Fibroblast of lung (primary cell): ENCODE measurements at places on chromosomes 12 and 14.

GRCh38 chr14:34138175-34138574, 187.3 kb upstream of the EGLN3 start:
- H3K27ac ChIP-seq, result no peak overlapping the region
- DNase-seq, result no peak
- H3K36me3 ChIP-seq, result no peaks in the 10 kb centered on the region
- H3K27me3 ChIP-seq, result no peaks in the 10 kb centered on the region

DNA sequence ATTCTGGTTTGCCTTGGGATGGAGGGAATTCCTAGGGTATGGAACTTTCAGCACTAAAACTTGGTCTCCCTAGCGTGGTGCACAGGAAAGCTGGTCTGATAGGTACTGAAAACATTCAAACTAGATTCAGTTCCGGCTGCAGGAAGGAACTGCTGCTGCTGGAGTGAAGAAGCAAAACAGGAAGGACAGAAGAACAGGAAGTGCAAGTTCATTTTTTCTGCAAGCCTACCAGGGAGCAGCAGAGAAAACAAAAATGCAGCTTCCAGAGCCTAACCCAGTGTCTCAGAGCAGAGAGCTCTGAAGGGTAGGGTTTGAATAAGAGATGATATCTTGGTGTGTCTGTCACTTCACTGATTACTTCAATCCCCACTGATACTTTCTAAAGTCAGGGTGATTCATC, 165.2 kb downstream of the VRK1 start:
- H3K27ac ChIP-seq, result no peak overlapping the region
- no peaks in the 10 kb centered on the region for H3K4me1 ChIP-seq
- H3K4me3 ChIP-seq, result no peak overlapping the region
- no peaks in the 10 kb centered on the region for H3K36me3 ChIP-seq
- DNase-seq, result no peak

- H3K36me3 ChIP-seq, result no peaks in the 10 kb centered on the region
- no peak overlapping the region for H3K27ac ChIP-seq
- no peaks in the 10 kb centered on the region for H3K4me1 ChIP-seq
- peaks cover 37% of the 10 kb centered on the region for H3K27me3 ChIP-seq
- no peak overlapping the region for H3K4me3 ChIP-seq
Measured at GRCh38 chr14:21534576-21534975, 8.4 kb upstream of the SALL2 start.

GRCh38 chr12:56213878-56214277, 7.8 kb downstream of the RNF41 start:
- no peak for DNase-seq
- no peak overlapping the region for H3K4me3 ChIP-seq
- no peak overlapping the region for H3K27ac ChIP-seq
